Activated CD8-positive, alpha-beta memory T cell treated with anti-CD3 and anti-CD28 coated beads for 1 hour (primary cell): ENCODE measurements at places on chromosomes 1 and 21.

DNA sequence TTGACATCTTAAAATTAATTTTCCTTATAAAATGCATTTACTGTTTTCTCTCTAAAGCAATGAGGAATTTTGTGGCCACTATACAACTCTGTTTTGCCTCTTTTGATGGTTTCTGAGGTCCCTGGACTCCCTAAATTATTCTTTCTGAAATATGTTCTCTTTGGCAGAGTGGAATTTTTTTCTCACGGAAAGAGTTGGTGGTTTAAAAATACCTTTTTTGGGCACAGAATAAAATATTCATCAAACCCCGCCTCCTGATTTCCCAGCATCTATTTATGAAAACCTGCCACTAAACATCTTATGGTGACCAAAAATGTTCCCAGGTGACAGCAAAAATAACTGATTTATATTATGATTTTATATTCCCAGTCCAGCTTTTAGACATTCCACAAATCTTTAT, 165.3 kb upstream of the SYT6 start:
- DNase-seq, result no peak

GRCh38 chr1:47780469-47780995, 216.7 kb downstream of the TRABD2B start:
- DNase-seq, result no peak

GRCh38 chr1:97508653-97509218, 412.1 kb downstream of the DPYD start:
- DNase-seq, result no peak

DNA sequence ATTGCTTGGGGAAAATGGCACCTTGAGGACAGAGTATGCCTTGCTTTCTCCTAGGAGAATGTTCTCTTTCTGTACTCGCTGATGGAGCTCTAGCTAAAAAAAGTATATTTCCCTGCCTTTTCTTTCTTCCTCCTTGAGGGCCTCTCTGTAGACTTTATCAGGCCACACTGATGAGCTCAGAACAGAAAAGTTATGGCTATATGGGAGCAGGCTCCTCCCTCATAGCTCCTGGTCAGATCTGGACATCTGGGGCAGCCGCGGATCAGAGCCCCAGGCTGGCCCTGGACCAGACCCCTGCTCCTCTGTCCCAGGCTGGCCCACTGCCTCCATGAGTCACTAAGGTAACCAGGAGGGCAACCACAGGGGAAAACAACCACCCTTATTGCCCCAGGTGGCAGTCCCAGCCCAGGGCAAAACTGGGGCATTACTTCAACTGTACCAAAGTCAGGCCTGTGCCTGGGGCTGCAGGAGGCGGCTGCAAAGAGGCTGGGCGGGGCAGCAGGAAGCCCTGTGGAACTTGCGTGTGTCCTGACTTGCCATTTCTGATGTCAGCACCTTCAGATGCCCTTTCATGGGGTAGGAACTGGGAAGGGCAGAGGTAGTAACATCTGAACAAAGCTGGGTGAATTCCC, 26.3 kb upstream of the ZNF648 start:
- no peak for DNase-seq

DNA sequence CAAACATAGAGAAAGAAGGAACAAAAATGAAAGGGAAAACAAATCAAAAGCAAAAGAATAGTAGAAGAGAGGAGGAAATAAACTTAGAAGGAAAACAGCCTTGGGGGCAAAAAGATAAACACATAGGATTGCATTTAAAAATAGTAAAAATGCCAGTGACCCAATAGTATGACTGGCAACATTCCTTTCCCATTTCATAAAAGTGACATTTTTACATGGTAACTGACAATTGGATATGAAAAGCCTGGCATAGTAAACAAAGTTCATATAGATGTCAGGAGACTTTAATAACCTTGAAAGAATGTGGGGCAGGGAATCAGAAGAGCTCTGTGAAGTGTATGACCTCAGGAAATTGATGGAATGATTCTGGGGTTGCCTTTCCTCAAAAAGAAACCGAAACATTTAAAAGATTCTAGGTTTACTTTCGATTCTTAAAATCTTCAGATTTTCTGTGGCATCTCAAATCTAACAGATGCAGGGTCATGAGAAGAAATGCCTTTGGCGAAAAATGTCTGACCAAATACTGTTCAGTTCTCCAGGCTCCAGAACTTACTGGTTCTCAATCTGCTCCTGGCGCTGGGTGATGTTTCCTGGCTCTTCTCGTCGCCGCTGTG, 33.7 kb downstream of the SPTA1 start:
- DNase-seq, result no peak

DNA sequence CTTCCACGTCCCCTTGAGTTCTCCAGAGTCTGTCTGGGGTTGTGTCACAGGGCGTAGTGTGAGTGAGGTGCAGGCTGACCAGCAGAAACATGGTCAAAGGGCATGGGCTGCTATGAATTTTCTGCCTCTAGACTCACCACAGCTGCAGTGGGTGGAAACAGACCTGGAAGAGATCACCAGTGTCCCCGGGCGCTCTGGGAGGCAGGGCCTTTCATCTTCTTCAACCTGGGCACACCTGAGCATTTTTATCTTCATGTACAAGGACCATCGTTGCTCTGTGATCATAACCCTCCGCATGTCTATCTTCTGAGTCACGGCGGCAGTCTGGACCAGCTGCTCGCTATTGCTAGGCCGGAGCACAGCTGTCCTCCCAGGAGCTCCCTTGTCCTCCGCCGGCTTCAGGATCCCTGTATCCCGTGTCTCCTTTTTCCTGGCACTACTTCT, 29.6 kb downstream of the DEGS1 start:
- no peak for DNase-seq

DNA sequence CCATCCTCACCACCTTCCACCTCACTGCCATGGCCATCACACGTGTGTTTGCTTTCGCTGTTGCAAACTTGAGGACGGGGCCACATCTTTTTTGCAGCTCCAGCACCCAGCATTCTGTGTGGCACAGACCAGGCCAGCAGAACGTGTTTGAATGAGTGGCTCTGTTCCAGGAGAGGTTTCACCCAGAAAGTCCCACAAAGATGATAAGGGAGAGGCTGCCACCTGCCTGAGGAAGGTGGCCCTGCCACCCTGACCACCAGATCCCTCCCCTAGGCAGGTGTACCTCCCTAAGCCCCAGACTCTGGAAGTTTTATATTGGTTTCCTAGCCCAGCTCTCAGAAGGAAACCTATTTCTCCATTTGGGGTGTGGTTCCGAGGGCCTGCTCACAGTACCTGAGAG, 252.1 kb downstream of the KAZN start:
- no peak for DNase-seq

GRCh38 chr1:62355095-62355494, 35.9 kb upstream of the KANK4 start:
- no peak for DNase-seq
